ENCODE measurements at places on chromosomes 3 and 15.

GRCh38 chr3:100581650-100582049, 27.8 kb upstream of the ADGRG7 start:
- no peak for DNase-seq

- no peak for DNase-seq
These were observed 22.3 kb upstream of the PSTPIP1 start for GRCh38 chr15:76972389-76973361.

DNA sequence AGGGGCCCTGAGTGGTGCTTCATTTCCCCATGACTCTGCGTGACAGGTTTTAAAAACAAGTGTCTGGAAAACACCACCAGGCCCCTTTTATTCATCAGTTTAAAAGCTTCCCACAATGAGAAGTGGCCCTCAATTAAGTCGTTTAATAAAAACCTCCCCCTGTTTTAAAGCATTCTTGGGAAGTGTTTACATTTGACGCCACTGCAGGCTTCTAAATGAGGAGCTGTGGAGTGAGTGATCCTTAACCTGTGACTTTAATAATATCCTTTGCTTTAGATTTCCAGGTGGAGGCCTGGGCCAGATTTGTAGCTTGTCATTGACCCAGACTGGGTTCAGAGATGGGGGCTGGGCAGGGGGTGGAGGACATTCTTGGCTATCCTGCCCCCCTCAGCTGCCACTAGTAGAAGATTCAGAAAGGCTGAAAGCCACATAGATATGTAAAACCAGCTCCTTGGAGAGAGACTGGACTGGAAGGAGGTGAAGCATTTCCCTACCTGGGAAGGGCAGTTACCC, 11.3 kb downstream of the CGNL1 start:
- DNase-seq = no peak

DNA sequence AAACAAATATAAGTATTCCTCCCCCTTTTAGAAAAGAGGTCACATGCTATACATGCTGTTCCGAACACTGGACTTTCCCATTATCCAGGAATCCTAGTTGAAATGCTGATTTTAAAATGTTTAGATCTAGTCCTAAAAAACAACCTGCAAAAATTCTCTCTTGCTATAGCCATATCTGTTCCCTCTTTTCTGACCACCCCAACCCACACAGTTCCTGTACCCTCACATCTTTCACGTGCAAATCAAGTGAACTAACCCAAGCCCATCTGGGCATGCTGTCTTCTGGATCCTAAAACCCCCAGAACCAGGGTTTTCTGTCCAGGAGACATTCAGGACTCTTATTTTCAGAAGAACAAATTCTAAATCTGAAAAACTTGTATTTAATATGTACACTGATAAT, 67.4 kb downstream of the RAD18 start:
- DNase-seq = no peak

GRCh38 chr3:125116311-125117080, 60.7 kb upstream of the HEG1 start:
- no peak for DNase-seq

- no peak for DNase-seq
These were observed 123.6 kb upstream of the SKOR1 start for GRCh38 chr15:67701669-67702068.

DNA sequence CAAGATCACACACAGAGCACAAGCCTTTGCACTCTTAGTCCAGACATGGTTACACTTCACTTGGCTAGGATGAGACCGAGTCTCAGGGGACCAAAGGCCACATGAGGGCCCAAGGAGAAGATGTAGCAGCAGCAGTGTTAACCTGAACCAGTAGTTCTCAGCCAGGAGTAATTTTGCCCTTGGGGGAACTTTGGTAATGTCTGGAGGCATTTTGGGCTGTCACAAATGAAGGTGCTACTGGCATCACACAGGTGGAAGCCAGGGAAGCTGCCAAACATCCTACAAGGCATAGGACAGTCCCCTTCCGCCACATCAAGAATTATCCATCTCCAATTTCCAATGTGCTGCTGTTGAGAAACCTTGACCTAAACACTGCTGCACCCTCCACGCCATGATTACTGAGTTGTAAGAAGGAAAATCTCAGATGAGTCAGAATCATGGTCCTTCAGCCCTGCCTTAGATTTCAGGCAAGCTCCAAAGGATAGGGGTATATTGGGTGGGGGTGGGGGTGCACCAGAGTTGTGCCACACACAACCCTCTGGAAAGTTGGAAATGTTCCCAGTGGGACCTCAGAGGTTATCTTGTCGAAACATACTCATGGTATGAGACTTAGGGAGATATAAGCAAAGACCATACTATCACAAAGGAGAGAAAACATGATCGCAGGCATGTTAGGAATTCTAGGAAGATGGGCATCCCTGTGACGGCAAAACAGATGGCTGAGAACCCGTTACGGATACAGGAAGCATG, 36.2 kb downstream of the SEMA5B start:
- DNase-seq = no peak

GRCh38 chr3:185744997-185745843, 79.6 kb downstream of the IGF2BP2 start:
- no peak for DNase-seq

GRCh38 chr15:58064082-58064979, 1.2 kb downstream of the ALDH1A2 start:
- no peak for DNase-seq

- no peak for DNase-seq
These were observed 7.0 kb downstream of the TMEM40 start for GRCh38 chr3:12752102-12752501.

DNA sequence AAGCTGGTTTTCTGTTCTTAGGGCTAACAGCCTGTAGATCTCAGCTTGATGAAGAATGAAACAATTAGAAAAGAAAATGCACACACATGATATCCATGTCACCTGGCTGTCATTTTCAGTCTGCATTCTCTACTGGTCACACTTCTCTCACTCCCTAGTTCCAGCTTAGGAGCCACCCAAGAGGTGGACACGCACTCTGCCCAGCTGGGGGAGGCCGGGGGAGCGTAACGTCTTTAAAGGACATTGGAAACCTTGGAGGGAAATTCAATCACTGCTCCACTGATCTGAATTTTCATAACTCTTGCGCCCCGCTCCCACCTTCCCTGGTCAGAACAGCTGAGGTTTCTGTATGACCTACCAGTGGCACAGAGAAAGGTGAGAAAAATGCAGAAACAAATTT, 79.7 kb downstream of the RAB11A start:
- no peak for DNase-seq

GRCh38 chr15:43483297-43484128, 9.4 kb downstream of the TP53BP1 start:
- DNase-seq = no peak

DNA sequence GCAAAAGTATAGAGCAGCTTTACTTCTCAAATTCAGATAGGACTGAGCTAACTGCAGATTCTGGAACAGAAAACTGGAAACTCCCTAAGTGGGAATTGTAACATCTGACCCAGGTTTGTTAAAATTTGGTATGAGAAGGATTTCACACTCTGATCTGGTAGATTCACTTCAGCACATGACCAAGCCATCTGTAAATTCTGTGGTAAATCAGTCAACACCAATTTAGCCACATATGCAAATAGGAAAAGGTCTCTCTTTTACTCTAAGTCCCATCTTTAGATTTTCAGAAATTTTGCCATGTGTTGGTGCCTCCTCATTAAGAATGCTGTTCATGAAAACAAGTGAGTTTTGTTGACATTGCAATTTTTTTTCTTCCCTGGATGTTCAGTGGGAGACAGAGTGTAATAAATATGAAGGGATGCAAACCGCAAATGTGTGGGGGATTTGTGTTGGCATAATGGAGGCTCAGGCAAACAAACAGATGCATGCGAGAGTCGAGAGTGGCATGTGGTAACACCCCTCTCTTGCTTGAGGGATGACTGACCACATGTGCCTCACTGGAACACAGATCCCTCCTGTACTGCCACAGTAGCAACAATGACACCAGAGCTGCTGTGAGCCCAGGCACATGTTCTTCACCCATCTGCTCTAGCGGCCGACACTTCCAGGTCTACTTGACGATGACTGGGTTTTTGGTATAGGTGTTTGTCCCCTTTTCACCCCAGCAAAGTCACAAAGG, 146.6 kb downstream of the FEZF2 start:
- no peak for DNase-seq

DNA sequence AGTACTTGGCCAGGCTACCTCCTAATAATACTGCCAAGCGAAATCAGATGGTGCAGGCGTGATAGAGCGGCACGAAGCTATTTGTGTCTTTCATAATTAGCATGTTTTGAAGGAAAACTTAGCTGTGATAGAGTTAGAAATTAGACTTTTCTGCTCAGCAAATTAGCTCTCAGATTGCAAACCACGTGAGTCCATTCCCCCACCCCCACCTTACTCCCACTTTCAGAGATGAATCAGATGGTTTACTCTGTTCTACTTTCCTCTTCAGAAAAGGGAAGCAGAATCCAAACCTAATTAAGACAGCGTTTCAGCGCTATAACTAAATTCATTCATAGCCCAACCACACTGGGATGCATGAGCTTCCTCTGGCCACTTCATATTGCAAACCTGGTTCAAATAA, 214.6 kb downstream of the SLCO3A1 start:
- DNase-seq = no peak

DNA sequence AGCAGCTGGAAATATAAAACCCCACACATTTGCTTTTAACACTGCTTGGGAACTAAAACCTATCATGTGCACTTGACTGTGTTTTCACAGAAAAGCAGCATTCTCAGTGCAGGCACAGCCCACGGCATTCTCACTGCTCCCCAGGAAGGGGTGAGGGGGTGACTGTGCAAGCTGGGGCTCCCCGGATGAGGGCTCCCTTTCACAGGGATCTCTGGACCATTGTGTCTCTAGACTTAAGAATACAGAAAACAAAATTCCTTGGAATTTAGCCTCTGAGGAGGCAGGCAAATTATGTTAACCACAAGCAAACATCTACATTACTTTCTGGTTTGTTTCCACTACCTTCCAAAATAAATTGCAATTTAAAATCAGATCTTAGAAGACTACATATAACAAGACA, 100.3 kb downstream of the FSIP1 start:
- DNase-seq = no peak

DNA sequence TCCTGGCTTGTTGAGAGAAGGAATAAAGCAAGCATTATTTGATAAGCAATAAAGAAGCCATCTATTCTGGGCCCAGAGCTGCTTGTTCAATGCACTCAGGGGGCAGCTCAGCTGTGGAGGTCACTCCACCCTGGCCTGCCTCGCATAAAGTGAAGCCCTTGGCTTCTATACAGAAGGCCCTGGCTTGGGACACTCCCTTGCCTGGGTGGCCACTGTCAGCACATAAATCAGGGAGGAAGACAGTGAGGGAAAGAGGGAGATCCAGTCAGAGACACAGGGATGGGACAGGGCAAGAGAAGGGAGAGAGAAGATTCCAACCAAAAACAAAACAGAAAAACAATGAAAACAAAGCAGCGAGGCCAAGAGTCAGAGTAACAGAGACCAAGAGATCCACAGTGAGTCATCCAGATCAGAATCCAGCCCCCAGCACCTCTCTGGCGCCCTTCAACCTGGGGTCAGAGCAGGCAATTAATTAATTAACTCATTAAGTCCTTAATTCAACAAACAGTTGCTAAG, 11.8 kb downstream of the INSYN1 start:
- DNase-seq = no peak

- no peak for DNase-seq
These were observed 96.5 kb downstream of the SMAD6 start for GRCh38 chr15:66798426-66799061.

GRCh38 chr3:195823280-195823679, 11.6 kb upstream of the MUC4 start:
- no peak for DNase-seq

GRCh38 chr3:31550452-31551251, 17.9 kb downstream of the STT3B start:
- no peak for DNase-seq

DNA sequence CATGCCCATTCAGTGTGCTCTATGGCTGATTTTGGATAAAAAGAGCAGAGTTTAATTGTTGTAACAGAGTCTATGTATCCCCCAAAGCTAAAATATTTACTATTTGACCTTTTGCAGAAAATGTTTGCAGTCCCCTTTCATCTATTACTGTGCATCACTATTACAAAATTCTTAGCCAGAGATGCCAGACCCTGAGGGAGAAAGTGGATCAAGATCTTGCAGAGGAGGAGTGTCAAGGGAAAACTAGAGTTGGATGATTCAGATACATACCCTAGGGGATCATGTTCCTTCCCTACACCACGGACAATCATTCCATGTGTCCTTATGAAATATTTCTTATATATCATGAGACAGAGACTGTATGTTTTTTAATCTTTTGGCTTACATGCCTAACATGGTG, 68.6 kb upstream of the TPRG1 start:
- DNase-seq = no peak

DNA sequence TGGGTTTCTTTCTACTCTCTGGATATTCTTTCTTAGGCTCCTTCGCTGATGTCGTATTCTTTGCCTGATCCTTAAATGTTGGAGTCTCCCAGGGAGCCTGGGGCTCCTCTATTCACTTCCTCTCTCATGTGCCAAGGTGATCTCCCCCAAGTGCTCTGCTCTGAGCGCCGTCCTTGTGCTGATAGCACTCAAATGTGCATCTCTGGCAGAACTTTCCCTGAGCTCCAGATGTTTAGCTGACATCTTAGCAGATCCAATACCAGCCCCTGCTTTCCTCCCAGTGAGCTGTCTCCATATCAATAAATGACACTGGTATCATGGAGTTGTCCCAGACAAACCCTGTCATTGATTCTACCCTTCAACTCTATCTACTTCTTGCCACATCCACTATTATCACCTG, 62.4 kb downstream of the NTRK3 start:
- DNase-seq = no peak

- no peak for DNase-seq
These were observed 12.0 kb downstream of the TRAT1 start for GRCh38 chr3:108834551-108834950.

- DNase-seq = no peak
These were observed 37.3 kb downstream of the EHHADH start for GRCh38 chr3:185216607-185216958.

- no peak for DNase-seq
These were observed 118.1 kb downstream of the MYO9A start for GRCh38 chr15:71999807-72000206.

GRCh38 chr15:29465196-29465595, 195.6 kb upstream of the NSMCE3 start:
- DNase-seq = no peak

GRCh38 chr15:39165020-39165706, 415.7 kb upstream of the THBS1 start:
- DNase-seq = no peak

GRCh38 chr3:137647179-137647578, 116.9 kb upstream of the SOX14 start:
- no peak for DNase-seq

DNA sequence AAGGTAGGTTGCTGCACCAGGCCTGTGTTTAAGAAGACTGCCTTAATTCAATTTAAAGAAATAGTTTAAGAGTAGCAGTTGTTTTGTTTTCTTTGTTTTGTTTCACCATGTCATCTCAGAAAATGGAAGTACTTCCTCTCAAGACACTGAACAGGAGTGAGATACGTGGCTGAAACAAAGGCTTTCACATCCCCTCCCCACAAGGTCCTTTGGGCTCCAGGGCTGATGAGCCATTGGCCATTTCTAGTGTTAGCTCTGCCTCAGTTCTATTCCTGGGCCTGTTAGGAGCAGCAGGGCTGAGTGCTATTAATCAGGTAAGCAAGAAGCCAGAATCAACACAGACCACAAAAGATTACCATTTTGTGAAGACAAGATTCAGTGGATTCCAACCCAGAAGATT, 132.8 kb downstream of the KCNAB1 start:
- no peak for DNase-seq

GRCh38 chr15:67372543-67372942, 118.0 kb downstream of the IQCH start:
- no peak for DNase-seq
